ENCODE measurements at places on chromosomes 13 and 19.

- DNase-seq, result no peak
Measured at GRCh38 chr13:108304170-108305016, 34.9 kb downstream of the TNFSF13B start.

DNA sequence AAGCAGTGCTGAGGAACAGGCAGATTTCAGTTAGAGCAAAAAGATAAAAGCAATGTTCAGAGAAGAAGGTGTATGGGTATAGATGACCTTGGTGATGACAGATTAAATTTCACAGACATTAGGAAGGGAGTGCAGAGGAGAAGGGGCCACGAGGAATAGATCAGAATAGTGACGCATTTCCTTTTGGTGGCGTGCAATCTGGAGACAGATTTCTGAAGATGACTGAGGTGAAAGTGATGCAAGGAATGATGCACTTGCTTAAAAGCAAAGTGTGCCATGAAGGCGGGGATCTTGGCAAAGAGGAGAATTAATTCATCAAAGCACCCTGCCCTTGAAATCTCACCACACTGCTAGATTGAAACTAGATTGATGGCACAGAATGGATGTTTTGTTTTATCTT lies 202.4 kb downstream of the ITGBL1 start:
- DNase-seq, result no peak

DNA sequence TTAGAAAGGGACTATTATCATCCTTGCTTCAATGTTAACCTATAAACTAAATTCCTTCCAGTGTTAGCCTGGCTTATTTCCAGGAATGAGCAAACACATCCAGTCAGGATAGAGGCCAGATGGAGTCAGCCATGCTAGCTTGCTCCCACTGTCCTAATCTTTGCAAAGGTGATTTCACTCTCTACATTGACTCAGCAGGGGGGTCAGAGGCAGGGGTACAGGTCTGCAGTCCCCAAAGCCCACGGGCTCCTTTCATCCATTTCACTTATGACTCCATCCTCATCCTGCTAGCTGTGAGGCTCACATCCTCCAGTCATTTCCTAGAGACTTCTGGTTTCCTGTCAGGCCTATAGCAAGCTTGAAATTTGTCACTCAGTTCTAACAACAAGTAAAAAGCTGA lies 63.4 kb upstream of the CEACAM8 start:
- no peak for DNase-seq

DNA sequence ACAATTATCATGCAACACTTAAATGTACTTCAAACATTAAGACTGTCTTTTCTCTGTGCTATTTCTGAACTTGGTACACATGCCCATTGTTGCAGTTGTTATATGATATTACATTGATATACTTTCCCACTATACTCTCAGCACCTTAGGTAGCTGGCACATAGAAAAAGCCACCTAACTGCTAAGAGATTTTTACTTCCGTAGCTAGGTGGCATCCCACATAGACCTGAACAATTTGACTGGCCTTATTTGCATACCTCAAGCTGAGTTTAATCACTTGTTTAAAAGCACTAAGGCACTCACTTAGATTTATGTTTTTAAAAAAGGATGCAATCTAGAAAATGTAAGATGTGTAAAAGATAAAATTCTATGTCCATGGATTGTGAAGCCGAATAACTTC lies 194.2 kb downstream of the POU4F1 start:
- DNase-seq, result no peak

DNA sequence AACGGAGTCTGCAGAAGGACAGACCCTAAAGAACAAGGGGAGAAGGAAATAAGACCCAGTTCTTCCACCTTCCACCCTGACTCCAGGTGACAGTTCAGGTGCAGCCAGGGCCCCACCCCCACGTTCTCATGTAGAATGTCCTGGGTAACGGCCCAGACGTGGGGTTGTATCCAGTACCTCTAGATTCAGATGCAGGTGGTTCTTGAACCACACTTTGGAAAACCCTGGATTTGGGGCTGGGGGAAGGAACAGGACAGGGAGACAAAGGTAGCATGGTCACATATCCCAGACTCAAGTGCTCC lies 2.2 kb downstream of the DMPK start:
- DNase-seq, result no peak

GRCh38 chr13:62721893-62722292 lies 1306.2 kb upstream of the PCDH20 start:
- DNase-seq, result no peak

GRCh38 chr13:73119612-73120011 lies 60.8 kb downstream of the KLF5 start:
- no peak for DNase-seq

- DNase-seq, result no peak
Measured at GRCh38 chr13:82961757-82962156, 920.5 kb downstream of the SLITRK1 start.

- DNase-seq, result no peak
Measured at GRCh38 chr13:67146523-67147130, 83.5 kb downstream of the PCDH9 start.

DNA sequence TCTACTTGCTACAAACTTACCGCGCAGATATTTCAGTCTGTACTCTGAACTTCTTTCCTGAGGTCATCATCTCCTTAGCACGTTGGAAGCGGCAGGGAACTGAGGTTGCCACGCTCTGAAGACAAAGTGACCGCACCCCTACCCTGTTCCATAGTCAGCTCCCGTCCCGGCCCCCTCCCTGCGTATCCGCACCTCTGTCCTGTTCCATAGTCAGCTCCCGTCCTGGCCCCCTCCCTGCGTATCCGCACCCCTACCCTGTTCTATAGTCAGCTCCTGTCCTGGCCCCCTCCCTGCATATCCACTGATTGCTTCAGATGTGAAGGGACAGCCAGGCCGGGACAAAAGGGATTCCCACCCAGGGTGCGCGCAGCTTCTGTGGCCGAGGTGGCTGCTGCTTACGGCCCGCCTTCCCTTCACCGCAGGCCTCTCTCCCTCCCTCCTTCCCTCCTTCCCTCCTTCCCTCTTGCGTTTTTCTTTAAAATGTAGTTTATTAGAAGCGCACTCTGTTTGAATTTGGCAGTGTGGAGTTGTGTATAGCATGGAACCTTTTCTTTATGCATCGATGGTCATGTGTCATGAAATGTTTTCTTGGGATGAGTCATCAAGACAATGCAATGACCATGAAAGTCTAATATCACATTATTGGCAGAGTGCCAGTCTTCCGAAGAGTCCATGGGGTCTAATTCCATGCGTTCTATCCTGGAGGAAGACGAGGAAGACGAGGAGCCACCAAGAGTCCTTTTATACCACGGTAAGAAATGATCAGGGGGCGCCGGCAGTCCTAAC lies 21.9 kb upstream of the NDUFS7 start:
- DNase-seq, result no peak

GRCh38 chr19:2475702-2476450 lies at the start of gene GADD45B:
Gene GADD45B, plus strand, starts transcription at chr19:2476127. Its CDS starts 232 bp downstream, at chr19:2476359.
- DNase-seq, result peak; percentile 94

DNA sequence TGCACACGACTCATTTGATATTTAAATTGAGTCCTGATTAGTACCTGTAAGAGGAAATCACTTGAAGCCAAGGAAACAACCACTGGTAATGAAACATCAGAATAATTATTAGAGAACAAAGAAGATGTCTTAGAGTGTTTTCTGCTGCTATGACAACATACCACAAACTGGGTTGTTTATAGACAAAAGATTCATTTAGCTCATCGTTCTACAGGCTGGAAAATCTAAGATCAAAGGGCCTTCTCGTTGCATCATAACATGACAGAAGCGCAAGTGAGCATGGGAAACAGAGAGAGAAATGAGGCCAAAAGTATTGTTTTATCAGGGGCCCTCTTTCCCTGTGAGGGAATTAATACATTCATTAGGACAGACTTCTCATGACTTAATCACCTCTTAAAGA lies 1024.0 kb upstream of the PCDH9 start:
- no peak for DNase-seq

- DNase-seq, result no peak
Measured at GRCh38 chr19:45346449-45346848, 5.9 kb downstream of the KLC3 start.

DNA sequence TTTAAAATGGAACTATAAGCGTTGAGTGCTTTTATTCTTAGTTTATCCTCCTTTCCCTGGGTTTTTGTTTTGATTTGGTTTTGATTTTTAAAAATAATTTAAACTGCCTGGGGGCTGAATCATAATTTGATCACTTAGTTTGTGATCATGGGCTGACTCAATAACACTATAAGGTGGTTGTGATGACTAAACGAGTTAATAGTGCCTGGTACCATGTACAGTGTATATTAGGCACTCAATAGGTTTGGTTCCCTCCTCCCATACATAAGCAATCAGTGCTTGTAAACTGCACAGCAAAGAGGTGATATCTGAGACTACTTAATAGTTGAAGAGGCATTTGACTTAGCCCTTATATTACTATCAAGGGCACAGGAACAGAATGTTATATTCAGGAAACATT lies 200.9 kb upstream of the RFC3 start:
- DNase-seq, result no peak

DNA sequence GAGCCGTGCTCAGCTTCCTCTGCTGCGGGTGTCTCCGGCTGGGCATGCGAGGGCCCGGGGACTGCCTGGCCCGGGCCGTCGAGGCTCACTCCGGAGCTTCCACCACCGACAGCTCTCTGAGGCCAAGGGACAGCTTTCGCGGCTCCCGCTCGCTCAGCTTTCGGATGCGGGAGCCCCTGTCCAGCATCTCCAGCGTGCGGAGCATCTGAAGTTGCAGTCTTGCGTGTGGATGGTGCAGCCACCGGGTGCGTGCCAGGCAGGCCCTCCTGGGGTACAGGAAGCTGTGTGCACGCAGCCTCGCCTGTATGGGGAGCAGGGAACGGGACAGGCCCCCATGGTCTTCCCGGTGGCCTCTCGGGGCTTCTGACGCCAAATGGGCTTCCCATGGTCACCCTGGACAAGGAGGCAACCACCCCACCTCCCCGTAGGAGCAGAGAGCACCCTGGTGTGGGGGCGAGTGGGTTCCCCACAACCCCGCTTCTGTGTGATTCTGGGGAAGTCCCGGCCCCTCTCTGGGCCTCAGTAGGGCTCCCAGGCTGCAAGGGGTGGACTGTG lies 1.2 kb downstream of the S1PR4 start:
- DNase-seq, result no peak

GRCh38 chr13:45695198-45695730 lies 6.9 kb upstream of the CBY2 start:
- no peak for DNase-seq

DNA sequence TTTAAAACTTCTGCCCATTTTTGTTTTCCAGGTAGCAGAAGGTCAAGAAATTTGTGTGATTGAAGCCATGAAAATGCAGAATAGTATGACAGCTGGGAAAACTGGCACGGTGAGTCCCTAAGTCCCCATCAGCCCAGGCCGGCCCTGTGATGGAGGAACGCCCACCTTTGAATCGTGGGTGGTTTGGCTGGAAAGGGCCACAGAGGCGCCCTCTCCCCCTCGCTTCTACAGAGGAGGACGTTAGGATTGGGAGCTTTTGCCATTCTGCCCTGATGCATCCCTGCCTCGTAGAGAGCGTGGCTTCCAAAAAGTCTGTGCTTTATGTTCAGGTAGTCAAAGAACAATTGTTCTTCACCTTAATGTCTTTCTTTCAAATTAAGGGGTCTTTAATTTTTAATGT lies 60.9 kb downstream of the GGACT start:
- DNase-seq, result no peak

GRCh38 chr13:27347211-27347772 lies 76.7 kb downstream of the RASL11A start:
- no peak for DNase-seq

- no peak for DNase-seq
Measured at GRCh38 chr19:39390451-39390750, 505 bp downstream of the PAF1 start.

GRCh38 chr19:19594381-19594780 lies 24.1 kb downstream of the PBX4 start:
- DNase-seq, result no peak

GRCh38 chr19:1241417-1242095 lies at the start of gene ATP5F1D:
Gene ATP5F1D, plus strand, starts transcription at chr19:1241751. Its CDS starts 100 bp downstream, at chr19:1241851.
- peak; percentile 79 for DNase-seq

DNA sequence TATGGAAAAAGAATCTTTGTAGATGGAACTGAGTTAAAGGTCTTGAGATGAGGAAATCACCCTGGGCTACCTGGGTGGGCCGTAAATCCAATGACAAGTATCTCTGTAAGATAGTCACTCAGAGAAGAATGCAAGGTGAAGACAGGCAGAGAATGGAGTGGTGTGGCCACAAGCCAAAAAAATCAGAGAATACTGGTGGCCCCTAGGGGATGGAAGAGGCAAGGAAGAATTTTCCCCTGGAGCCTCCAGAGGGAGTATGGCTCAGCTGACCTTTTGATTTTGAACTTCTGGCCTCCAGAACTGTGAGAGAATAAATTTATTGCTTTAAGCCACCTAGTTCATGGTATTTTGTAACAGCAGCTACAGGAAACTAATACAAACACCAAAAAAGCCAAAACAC lies 32.7 kb upstream of the CSNK1A1L start:
- DNase-seq, result no peak

- no peak for DNase-seq
Measured at GRCh38 chr19:32138416-32138815, 207.0 kb upstream of the ZNF507 start.

DNA sequence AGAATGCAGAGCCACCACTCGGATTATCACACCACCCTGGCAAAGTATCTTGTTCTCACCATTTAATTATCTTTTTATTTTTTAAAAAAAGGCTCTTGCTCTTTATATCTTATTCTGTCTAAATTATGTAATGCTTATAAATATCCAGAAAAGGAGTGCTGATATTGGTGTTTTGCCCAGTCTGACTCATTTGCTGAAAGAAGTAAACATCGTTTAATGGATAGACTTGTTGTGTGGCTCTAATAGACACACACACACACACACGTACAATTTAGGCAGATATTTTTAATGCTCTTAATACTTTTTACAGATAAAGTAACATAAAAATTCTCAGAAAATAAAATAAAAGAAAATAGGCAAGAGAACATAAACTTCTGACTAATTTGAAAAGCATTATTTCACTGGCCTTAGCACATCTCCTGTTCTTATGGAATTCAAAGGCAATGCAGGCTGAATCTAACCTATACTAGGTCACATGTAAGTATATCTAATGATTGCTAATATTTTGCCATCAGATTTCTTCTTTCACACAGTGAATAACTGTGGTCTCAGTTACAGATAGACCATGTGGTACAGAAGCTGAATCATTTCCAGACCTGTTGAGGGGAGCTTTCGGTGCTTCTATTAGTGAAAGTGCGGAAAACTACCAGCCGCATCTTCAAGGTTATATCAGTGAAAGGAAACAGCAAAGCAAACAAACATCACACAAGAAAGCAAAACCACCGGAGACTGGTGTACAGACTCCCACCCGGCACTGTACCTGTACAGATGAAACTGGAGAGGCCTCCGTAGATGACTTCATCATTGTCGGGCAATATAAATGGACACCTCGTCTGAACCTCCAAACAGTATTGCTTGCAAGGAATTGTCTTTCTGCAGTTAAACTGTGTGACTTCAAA lies 642.1 kb upstream of the ARGLU1 start:
- no peak for DNase-seq

DNA sequence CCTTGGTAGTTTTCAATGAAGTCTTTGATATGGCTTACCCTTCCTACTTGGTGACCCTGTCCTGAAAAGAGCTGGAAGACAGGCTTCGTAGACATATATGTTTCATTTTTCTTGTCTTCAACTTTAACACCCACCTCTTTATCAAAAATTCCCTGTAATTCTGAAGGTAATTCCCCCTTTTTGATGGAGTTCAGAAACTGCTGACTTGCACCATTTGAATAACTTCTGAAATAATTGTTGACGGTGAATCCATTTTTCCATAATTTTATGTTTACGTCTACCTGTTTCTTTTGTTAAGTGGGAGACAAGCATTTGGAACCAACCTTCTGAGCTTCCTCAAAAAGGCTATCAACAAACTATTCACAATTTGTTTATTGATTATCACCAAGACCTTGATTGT lies 14.6 kb upstream of the ZNF177 start:
- DNase-seq, result no peak

Data from bone marrow (tissue), 2 donors.